CD8-positive, alpha-beta T cell (primary cell): ENCODE measurements at places on chromosomes 2 and 18.

DNA sequence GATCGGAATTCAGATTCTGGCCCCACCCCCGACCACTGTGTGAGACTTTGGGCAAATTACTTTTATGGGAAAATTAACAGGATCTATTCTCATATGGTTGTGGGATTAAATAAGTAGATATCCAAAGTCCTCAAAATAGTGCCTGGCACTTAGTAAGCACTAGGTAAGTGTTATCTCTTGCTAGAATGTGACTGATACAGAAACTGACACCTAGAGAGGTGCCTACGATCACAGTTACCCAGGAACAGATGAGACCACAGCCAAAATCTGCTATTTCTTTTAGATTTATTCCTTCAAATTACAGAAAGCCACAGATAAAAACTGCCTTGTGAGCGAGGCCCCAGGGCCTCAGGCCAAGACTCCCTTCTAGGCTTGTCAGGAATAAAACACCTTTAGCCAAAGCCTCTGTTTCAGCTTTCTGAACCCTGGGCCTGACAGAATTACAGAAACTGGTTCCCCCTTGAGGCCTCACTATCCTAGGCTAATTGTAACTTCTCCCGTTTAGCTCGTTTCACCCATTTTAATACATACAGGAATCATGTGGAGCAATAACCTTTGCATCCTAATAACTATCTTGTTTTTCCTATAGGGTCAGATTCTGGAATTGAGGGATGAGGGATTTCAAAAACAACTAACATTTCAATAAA lies 22.3 kb upstream of the CHMP1B start:
- DNase-seq: no peak

DNA sequence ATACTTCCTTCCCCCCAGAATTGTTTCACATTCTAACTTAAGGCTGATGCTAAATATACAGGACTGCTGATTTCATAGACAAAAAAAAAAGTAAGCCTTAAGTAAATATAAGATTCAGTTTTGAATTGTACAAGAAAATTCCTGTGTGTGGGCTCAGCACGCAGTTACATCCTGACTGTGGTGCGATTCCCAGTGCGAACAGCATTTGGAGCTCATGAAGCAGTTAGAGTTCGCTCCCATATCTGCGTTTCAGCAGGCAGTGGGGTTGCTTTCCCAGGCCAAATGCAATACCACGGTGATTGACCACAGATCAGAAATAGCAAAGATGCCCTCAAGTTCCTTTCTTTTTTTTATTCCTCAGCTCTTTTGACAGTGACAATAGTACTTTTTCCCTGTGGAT lies 75.6 kb downstream of the SATB2 start:
- DNase-seq: no peak

DNA sequence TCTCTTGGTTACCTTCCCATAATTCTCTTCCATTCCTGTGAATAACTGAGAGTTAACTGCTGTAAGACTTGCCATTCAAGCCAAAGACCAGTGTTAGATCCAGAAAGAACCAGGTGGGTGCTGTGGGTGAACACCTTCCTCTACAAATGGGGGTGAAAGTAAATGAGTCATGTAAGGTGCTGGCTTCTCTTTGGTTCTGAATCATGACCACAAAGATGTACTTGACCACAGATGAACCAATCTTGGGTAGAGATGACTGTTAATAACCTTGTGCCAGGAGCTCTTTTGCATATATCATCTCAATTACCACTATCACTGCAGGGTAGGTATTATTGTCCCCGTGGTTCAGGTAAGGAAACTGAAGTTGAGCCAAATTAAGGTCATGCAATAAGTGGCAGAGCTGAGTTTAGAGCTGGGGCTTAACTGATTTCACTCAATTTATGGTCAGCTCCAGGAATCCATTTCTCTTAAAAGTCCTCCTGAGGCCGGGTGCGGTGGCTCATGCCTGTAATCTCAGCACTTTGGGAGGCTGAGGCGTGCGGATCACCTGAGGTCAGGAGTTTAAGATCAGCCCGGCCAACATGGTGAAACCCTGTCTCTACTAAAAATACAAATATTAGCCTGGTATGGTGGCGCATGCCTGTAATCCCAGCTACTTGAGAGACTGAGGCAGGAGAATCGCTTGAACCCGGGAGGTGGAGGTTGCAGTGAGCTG lies 244.9 kb upstream of the CXCR4 start:
- no peak for DNase-seq

- DNase-seq: no peak
Measured at GRCh38 chr18:64183665-64184064, 34.8 kb upstream of the LINC00305 start.

DNA sequence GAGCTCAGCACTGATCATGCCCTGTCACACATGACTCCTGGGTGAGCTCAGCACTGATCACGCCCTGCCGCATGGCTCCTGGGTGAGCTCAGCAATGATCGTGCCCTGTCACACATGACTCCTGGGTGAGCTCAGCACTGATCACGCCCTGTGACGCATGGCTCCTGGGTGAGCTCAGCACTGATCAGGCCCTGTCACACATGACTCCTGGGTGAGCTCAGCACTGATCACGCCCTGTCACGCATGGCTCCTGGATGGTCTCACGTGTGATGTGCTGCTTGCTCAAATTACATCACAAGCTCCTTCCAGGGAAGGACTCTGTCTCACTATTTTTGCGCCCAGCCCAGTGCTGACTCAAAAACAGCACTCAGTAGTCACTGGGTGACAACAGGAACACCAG lies 258.0 kb downstream of the HDAC4 start:
- no peak for DNase-seq

GRCh38 chr2:96498021-96498431 lies 7.1 kb downstream of the NEURL3 start:
- no peak for DNase-seq

GRCh38 chr18:33750366-33750765 lies 172.3 kb downstream of the ASXL3 start:
- no peak for DNase-seq

DNA sequence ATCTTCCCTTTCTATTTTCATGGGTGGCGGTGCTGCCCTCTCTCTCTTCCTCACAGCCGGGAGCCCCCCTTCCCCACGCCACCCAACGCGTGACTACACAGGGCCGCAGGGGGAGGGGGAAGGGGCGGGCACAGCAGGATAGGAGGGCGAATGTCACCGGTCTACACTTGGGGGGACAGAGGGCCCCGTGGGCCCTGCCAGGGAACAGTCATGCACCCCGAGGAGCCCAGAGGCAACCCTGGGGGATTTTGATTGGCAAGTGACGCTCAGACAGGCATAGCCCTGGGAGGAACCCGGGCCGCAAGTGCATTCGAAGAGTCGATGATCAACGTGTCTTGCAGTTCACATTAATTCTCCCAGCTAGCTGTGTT lies 91.1 kb upstream of the ANKRD30BL start:
- no peak for DNase-seq
